ENCODE measurements at places on chromosomes 13 and 19.

- DNase-seq, result no peak
Measured at GRCh38 chr13:113938716-113939115, 35.2 kb downstream of the C13orf46 start.

DNA sequence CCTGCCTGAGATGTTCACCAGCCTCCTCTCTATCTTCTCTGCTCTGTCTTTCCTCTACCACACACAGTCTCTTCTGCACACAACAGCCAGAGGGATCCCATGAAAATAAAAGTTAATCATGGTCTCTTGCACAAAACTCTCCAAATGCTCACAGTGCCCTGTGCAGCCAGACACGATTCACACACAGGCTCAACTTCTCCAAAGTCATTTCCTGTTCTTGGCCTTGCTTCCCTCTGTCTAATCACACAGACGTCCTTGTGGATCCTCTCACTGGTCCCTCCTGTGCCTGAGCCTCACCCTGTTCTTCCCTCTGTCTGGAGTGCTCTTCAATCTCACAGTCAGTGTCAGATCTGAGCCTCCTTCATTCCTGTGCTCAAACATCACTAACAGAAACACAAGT, 7.8 kb downstream of the SIGLEC12 start:
- DNase-seq, result no peak

GRCh38 chr13:110468986-110469495, 92.5 kb downstream of the RAB20 start:
- DNase-seq, result no peak

GRCh38 chr13:33997574-33997973, 179.6 kb downstream of the RFC3 start:
- DNase-seq, result no peak

GRCh38 chr13:21054313-21054712, 7.1 kb downstream of the LATS2 start:
- no peak for DNase-seq

GRCh38 chr13:62908321-62908720, 1492.7 kb upstream of the PCDH20 start:
- no peak for DNase-seq

DNA sequence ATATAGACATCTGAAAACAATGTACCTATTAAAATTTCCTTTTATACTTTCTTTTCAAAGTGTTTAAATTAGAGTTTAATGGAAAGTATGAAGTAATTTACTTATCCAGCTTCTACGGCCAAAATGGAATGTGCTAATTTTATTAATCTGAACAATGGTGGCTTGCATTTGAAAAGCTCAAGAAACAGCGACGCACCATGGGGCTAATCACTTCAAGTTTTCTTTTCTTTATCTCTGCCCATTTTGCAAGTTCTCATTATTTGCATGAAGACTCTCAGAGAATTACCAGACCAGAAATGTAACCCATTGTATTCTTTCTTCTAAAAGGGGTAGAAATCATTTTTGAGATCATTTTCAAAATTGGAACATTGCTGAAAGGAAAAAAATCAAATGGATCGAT, 204.0 kb upstream of the STARD13 start:
- no peak for DNase-seq

DNA sequence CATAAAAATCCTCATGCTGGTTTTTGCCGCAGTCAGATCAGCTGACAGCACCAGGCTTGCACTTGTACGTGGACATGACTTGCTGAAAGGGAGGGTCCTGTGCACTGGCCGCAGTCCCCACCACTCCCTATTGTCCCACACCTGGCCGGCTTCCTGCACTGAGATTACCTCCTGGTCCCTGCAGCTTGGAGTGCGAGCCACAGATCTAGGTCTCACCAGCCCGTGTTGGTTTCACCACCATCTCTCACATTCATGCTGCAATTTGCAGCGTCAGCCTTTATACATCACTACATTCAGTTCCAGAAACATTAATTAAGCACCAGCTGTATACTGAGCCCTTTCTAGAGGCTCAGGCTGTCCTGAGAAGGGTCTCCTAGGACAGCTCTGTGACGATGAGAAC, 15.0 kb upstream of the CD22 start:
- DNase-seq, result no peak

DNA sequence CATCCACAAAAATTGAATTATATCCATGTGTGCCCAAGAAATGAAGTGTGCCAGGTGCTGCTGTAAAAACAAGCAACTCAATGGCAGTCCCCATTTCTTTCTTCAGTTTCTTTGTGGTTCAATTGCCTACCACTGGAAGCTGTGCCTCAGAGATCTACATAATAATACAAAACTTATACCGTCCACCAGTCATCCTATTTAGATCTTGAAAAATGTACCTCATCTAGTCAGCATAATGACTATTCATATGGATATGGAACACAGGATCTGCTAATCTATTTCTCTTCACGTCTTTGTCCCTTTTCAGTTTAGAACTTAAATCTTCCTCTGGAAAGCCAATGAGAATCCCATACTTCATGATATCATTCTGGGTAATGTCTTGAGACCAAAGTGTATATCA, 648.5 kb downstream of the PCDH9 start:
- no peak for DNase-seq

DNA sequence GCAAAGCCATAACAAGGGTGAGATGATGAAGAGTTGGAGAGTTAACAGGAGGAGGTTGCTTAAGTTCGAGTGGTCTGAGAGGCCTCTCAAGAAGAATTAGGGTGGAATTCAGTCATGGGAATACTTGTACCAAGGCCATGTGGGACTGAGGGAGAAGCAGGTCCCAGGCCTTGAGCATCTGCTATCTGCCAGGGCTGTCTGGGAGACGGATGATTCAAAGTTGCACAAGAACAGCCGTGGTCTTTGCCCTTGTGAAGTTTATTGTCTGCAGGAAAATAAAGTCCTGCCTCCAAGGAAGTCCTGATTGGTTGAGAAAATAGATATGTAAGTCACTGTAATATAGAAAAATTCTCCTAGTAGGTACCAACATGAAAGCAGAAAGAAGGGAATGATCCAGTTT, 178.8 kb upstream of the RFC3 start:
- no peak for DNase-seq

DNA sequence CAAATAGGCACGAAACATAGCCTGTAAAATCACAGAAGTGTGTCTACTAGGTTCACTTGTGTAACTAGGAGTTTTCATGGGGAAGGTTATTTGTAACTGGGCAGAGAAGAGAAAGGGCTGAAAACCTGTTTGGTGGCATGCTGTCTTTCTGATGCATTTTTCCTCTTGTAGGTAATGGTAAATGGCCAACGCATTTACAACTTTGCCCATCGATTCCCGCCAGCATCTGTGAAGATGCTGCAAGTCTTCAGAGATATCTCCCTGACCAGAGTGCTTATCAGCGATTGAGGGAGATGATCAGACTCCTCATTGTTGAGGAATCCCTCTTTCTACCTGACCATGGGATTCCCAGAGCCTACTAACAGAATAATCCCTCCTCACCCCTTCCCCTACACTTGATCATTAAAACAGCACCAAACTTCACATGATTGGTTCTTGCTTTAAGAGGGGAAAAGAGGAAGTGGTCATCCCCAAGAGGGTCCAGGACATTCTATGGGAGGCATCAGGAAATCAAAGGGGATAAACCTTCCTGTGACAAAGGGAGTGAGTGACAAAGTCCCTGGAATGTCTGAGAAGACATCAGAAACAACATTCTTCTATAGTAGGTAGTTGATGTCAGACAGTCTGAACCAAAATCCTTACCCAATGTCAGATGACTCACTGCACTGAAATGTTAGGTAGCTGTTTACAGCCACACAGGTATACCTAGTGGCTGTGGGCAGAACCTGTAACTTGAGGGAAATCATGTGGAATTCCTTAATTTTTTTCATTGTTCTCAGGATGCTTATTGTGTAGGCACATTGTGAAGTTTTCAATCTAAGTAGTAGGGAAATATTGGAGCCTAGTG, 5.0 kb downstream of the LGALS14 start:
- no peak for DNase-seq

DNA sequence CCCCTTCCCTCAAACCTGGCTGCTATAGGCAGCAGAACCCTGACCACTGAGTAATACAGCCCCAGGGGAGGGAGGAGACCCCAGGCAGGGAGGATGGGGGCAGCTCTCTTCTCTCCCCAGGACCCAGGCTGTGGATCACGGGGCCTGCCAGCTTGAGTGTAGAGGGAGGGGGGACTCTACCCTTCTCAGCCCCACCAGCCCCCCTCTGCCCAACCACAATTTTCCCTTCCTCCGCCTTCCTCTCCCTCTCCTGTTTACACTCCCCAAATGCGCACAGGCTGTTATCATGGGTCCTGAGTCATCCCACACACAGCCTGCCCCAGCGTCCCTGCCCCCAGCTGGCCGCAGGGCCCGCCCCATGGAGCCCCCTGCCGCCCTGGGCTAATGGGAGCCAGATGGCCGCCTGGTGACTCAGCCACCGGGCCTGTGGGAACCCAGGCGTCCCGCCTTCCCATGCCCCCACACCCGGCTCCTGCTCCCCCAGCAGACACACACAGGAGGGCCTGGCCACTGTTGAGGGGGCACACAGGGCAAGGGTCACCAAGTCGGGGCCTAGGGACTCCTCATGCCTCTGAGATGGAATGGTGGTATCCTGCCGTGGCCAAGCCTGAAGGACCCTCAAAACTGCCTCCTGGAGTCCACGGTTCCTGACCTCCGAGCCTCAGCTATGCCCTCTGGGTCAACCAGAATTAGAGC, 13.6 kb downstream of the CCDC97 start:
- DNase-seq, result no peak

GRCh38 chr13:39148513-39148961, 110.3 kb downstream of the NHLRC3 start:
- no peak for DNase-seq

DNA sequence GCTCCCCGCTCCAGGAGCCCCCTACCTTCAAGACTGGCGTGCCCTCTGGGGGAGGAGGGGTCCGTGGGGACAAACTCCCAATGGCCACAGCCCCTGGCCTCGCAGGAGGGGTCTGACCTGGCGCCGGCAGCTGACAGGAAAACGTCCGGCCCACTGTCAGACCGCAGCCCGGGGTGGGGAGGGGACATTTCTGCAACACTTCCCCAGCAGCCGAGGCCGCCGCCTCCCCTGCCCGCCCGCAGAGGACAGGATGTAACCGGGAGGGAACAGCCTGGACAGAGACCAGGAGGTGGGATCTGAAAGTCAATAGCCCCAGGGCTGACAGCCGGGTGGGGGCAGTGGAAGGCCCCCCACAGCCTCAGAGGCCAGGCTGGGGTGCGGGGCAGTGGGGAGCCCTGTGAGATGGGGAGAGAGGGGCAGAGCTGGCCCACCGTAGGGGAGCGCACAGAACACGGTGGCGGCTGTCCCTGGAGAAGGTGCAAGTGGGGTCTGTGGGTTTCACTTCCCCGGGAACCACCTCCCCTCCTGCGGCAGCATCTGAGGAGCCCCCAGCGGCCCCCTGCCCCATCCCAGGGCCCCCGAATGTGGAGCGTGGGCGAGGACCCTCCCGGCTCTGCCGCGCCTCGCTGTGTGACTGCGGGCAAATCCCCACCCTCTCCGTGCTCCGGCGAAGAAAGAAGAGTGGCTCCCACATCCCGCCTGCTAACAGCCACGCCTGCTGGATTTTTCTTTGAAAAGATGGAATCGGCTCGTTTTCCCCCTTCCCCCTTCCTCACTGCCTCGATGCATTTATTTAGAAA, at the start of gene PEAK3:
Gene PEAK3, minus strand, starts transcription at position 114 of the 800 bp plus-strand sequence. CDS start 1,244 bp downstream, outside the sequence.
- no peak for DNase-seq

DNA sequence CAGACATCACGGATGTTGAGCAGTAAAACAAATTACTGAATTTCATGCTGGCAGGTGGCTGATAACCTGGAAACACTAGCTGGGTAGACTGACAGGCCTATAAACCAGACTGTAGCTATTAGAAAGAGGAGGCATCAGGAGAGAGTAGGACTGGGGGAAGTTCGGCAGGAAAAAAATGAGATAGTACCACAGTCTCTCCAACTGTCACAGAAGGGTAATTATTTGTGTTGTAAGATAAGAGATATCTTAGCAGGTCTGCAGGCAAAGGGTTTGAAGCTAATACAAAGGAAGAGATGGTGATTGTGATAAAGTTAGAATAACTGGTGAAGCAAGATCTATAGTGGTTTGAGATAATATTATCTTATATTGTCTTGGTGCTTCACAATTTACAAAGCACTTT, 41.7 kb downstream of the MIPEP start:
- no peak for DNase-seq

- DNase-seq, result no peak
Measured at GRCh38 chr13:114058051-114058867, 74.2 kb downstream of the RASA3 start.

GRCh38 chr13:38637576-38637975, 49.3 kb upstream of the FREM2 start:
- DNase-seq, result no peak

GRCh38 chr19:48877855-48878195, 5.6 kb downstream of the PPP1R15A start:
- no peak for DNase-seq

- DNase-seq, result no peak
Measured at GRCh38 chr19:2228157-2229030, 7.7 kb downstream of the PLEKHJ1 start.

DNA sequence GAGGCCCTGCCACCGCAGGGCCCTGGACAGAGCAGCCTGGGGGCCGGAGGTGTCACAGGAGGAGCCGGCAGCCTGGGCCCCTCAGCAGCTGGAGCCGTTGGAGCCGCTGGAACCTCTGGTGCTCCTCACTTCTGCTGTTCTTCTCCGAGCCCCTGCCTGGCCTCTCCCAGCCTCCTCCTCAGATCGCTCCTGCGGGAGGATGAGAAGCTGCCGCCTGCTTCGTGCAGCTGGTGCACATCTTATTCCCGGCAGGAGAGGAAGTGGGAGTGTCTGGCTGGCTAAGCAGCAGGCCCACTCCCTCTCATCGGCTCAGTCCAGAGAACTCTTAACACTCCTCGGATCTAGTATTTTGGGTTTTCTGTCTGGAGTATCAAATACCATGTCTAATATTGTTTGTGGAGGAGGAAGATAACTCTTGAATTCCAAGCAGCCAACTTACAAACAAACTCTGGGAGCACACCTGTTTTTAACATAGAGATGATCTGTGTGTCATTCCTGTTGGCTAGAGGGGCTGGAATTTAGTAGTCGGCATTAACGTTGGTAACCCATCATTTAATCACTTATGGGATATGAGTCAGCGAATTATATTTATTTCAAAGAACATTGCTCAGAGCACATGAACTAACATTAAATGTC, 37.1 kb upstream of the RNF113B start:
- DNase-seq, result no peak
